ENCODE measurements at places on chromosomes 2 and 18. TPM values are rescaled to one million over a fixed set of nuclear protein-coding genes. Genes with fewer than 3 reads are reported as not detected.

SLC14A1 gene
- total RNA-seq, result 2.3 TPM

MAPK4 gene
- not detected for total RNA-seq

UGT1A8 gene
- total RNA-seq, result not detected

- no peak for DNase-seq
Measured at GRCh38 chr2:24861500-24861899, 58.5 kb downstream of the ADCY3 start.

Measured in CD8-positive, alpha-beta memory T cell (primary cell).